ENCODE measurements at places on chromosomes 13 and 19.

DNA sequence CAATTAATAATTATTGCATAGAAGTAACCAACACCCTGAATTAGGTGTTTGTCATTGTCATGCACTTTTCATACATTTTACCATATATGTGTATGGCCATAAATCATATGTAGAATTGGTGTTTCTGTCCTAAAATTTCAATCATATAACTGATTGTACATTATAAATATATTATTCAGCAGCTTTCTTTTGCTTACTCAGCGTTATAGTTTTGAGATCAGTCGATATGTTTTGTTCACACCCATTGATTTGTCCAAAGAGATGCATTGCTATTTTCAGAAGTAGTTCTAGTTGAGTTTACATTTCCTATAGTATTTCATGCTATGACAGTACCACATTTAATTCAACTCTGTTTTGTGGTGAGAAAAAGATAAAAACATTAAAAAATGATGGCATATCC, 50.5 kb upstream of the PARP4 start:
- no peak for DNase-seq

- DNase-seq: peak; percentile 75
Observed at GRCh38 chr13:51797664-51798488, 6.1 kb downstream of the DHRS12 start.

GRCh38 chr19:31126236-31126635, 223.0 kb downstream of the TSHZ3 start:
- no peak for DNase-seq

DNA sequence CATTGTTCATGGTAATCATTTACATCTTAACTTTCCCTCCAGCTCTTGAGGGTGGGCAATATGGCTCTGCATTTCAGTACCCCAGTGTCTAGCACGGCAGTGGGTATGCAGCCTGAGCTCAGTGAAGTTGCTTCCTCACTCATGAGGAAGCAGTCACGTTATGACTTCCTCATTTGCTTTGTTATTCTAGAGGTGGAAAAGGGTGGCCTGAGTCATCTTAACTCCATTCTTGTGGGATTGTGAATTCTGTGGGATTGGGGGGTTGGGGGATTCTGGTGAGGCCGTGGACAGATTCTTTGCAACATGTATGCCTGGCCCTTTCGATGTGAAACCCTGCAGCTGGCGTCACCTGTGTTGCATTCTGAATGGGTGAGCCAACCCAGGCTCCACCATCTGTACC, 406.7 kb upstream of the ZNF507 start:
- DNase-seq: no peak

- no peak for DNase-seq
Observed at GRCh38 chr13:47372751-47373150, 475.9 kb upstream of the HTR2A start.

GRCh38 chr19:3188627-3189596, 3.2 kb downstream of the NCLN start:
- no peak for DNase-seq

All from fibroblast of pulmonary artery (primary cell).